ENCODE measurements at places on chromosomes 6 and 20.
A peak's percentile ranks its signal among the peaks of the same experiment; 100 is the strongest.

- DNase-seq: no peak
Observed at GRCh38 chr6:142275236-142276006, 26.4 kb upstream of the ADGRG6 start.

- DNase-seq: no peak
Observed at GRCh38 chr20:33167859-33168258, at the start of gene BPIFA2. TSS of gene BPIFA2 (plus strand) at chr20:33168159. CDS start at chr20:33169146, 987 bp downstream.

DNA sequence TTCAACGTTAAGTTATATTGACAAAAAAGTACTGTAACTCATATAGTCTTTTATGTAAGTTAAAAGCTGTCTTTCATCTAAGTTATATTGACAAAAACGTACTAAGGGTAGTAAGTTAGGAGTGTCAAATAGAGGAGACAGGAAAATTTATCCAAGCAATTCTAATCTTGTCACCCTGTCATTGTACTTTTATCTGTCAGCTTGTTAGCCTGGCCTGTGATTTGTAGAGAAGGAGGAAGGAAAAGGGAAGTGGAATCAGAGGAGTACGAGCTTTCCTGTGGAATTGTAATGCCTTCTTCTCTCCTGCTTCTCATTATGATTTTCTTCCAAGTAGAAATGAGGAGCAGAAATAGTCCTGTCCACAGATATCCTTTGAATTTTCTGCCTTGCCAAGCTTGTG, 18.8 kb downstream of the KCTD20 start:
- no peak for DNase-seq

- no peak for DNase-seq
Observed at GRCh38 chr20:60664106-60664505, 588.0 kb upstream of the CDH4 start.

DNA sequence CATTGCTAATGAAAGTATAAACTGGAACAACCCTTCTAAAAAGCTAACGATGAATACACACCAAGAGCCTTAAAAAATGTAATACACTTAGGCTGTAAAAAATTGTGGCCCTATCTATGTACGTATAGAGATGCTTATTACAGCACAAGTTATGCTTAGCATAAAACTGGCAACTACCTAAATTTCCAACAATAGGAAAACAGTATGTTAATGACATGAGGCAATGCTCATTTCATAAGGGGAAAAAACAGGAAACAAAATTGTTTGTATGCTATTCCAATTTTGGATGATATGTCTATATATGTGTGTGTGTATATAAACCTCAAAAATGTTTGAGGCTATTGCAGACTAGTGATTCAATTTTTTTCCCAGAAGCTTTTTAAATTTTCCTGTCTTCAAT, 82.5 kb downstream of the DTNBP1 start:
- no peak for DNase-seq

- no peak for DNase-seq
Observed at GRCh38 chr6:165732696-165733488, 69.9 kb upstream of the PDE10A start.

- DNase-seq: no peak
Observed at GRCh38 chr6:17417817-17418216, 24.4 kb downstream of the CAP2 start.

DNA sequence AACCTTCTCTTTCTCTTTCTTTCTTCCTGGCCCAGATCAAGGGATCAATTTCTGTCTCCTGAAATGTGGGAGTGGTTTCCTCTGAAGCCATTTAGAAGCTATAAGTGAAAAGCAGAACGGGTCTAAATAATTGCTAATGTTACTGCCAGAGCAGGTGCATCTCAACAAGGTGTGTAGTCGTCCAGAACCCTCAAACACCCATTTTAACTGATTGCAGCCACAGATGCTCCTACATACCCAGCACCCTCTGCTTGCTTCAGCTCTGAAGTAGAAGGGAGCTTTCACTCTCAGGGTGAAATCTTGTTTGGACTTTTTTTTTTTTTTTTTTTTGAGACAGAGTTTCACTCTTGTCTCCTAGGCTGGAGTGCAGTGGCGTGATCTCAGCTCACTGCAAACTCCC, 592.1 kb upstream of the ARID1B start:
- no peak for DNase-seq

- DNase-seq: no peak
Observed at GRCh38 chr6:155121699-155122098, 126.6 kb downstream of the TIAM2 start.

DNA sequence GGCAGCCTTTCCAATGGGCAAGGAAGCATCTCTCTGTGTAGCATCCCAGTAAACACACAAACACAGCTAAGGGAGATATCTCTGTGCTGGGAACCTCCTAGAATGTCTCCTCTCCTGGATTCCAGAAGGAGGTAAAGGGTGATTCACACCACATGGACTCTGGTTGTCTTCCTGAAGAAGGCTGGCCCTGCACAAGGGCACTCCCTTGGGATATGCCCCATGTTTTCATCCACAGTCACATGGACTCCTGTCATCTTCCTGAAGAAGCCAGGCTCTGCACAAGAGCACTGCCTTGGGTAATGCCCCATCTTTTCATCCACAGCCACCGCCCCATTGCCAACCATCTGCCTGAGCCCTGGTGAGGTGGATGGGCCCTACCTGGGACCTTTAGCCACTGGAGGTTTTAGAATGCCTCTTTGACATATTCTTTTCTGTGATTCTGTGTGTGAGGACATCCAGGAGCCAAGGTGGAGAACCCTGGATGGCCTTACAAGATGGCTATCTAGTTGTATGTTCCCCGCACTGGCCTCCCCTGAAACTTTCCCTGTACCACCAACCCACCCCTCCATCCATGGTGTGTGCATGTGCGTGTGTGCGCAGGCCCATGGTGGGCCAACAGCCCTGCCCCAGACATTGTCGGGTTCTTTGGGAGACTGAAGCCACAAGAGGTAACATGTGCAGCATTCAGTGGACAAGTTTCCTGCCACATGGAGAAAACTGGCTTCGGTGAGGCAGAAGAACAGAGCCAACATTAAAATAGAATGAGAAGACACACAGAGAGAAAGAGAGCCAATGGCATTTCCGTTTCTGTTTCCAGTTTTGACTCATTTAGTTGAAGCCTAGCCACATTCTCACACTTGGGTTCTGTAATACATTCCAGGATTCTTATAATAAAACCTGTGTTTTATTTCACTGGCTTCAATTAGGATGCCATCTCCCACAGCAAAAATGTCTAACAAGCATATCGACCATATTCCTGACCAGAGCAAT, 110.2 kb upstream of the CST7 start:
- no peak for DNase-seq

DNA sequence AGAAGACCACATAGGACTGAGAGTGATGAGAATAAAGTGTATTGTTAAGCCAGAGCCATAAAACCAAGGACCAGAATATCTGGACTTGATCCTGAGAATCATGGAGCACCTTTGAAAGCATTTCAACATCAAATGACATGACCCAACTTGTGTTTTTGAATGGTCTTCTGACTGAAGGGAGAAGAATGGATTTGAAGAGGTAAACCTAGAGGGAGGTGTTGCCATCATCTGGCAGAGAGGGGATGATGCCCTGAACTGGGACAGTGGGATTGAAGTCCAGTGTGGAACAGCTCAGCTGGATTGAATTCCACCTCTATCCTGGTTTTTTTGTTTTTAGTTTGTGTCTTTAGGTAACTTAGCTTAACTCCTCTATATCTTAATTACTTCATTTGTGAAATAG, 570.0 kb downstream of the TBC1D32 start:
- no peak for DNase-seq

GRCh38 chr6:293193-294174, 1.2 kb downstream of the DUSP22 start:
- peak; percentile 36 for DNase-seq

DNA sequence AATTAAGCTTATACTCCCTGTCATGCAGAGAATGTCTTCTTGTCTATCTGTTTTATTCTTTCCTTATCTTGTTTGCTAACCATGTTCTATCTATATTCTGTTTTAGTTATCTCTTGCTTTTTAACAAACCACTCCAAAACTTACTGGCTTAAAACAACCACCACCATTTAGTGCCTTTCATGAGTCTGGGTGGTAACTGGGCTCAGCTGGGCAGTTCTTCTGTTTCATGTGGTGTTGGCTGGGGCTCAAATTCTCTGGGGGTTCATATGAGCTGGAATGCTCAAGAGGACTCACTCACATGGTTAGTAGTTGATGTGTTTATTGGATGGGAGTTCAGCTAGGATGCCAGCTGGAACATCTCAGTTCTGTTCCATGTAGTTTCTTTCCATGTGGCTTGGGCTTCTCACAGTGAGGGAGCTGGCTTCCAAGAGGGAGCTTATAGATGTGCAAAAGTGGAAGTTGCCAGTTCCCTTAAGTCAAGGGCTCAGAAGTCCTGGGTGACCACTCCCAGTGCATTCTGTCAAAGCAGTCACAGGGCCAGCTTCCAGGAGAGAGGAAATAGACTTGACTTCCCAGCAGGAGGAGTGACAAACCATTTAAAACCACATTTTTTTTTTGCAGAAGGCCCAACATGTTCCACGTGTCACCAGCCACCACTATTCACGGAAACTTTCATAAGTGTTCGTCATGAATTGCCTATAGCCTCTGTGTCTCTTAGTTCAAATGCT, 70.4 kb downstream of the PLCB4 start:
- no peak for DNase-seq

GRCh38 chr6:144346719-144347447, 61.7 kb downstream of the UTRN start:
- no peak for DNase-seq

GRCh38 chr6:162379757-162380409, 347.7 kb downstream of the PRKN start:
- DNase-seq: no peak

GRCh38 chr6:88359530-88360202, 193.5 kb upstream of the CNR1 start:
- no peak for DNase-seq

- no peak for DNase-seq
Observed at GRCh38 chr20:45902199-45902701, 9.7 kb downstream of the PLTP start.

- DNase-seq: no peak
Observed at GRCh38 chr20:60240415-60240814, 282.2 kb downstream of the CDH26 start.

- no peak for DNase-seq
Observed at GRCh38 chr6:24431045-24431451, 28.3 kb downstream of the MRS2 start.

DNA sequence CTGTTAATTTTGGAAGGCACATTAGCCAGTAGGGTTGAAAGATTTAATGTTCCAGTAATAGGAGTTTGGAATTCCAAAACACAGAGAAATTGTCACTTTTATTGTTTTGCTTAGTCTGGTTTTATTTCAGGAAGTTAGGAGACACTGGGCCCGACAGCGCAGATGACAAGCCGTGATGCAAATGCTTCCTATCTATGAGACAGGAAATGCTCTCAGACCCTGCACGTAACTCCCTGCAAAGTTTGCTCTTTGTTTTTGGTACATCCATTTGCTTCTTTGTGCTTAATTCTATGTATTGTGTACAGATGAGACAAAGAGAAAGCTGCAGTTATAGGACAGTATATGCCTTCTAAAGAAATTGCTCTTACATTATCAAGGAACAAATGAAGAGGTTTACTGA, 201.6 kb upstream of the SGK1 start:
- DNase-seq: no peak

- DNase-seq: no peak
Observed at GRCh38 chr20:49887251-49888211, 27.8 kb downstream of the SPATA2 start.

- no peak for DNase-seq
Observed at GRCh38 chr6:31578184-31579118, 3.1 kb downstream of the TNF start.

GRCh38 chr6:36968266-36968977, 13.9 kb downstream of the PI16 start:
- DNase-seq: no peak

GRCh38 chr6:14423955-14424354, 306.4 kb downstream of the CD83 start:
- DNase-seq: no peak

- no peak for DNase-seq
Observed at GRCh38 chr20:21291026-21291425, 12.1 kb upstream of the XRN2 start.

GRCh38 chr20:44646641-44647274, 4.7 kb downstream of the ADA start:
- DNase-seq: no peak

GRCh38 chr20:54139188-54139587, 34.6 kb downstream of the CYP24A1 start:
- no peak for DNase-seq

DNA sequence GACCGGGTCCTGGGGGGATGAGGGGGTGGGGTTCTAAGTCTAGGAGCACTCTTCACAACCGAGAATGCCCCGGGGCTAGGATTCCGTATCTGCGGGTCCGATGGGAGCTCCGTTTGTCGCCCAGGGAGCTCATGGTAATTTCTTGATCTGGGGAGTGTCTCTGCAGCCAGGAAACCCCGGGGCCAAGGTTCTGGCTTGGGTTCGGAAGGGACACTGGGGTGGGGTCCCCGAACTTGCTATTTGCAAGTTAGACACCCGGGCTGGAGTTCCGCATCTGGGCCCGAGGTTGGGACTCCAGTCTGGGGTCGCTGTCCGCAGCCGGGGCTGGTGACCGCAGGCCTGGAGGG, 397 bp downstream of the PEDS1 start:
- no peak for DNase-seq

DNA sequence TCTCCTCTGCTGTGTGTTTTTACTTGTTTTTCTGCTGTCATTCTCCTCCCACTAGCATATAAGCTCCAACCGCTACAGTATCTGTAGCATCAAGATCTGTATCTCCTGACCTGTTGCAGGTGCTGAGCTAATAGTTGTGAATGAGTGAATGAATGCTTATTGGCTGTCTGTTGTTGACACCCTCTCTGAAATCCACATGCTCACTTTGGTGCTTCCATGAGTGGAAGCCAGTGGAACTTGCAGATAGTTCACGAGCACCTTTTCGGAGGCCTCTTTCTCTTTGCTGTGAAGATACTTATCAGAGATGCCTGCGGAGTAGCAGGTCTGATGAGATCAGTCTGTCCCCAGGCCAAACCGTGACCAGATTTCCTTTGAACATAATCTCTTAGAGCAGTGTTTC, 117.3 kb downstream of the EYA2 start:
- DNase-seq: no peak

DNA sequence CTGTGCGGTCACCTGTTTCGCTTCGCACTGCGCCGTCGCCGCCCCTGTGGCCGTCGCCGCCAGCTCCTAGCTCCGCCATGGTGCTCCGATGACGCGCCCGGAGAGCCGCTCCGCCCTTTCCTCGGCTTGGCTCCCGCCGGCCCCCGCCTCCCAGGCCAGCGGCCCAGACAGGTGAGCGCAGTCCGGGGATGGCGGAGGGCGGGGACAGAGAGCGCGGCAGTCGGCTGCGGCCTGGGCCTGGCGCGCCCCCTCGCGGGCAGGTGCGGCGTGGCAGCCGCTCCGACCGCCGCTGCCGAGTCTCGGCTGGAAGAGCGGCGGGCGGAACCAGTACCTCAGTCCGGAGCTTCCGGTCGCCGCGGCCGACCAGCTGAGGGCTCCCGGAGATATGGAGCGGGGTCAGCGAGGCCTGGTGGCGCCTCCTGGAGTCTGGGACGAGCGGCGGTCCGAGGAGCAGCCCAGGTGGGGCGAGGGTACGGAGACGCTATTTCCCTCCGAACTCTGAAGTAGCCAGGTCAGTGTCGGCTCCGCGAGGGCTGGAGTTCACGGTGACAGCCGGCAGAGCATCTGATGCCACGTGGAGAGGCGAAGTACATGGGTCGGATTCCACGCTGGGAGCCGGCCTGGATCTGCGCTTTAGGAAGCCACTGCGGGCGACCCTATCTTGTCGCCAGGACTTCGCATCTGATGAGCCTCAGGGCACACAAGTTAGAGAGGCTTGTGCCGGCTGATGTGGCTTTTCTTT, at the start of gene MAP7:
TSS of gene MAP7 (minus strand) at position 93 of the 742 bp plus-strand sequence. CDS start at position 79, 14 bp downstream.
- peak; percentile 68 for DNase-seq

- no peak for DNase-seq
Observed at GRCh38 chr6:90859056-90859455, 272.2 kb upstream of the MAP3K7 start.

- DNase-seq: no peak
Observed at GRCh38 chr6:15643542-15643941, 19.3 kb downstream of the DTNBP1 start.
